ENCODE measurements at places on chromosomes 4 and X.

GRCh38 chr4:152700151-152700550 lies 20.4 kb upstream of the TMEM154 start:
- DNase-seq: no peak

- no peak for DNase-seq
Measured at GRCh38 chr4:94534401-94535312, 82.9 kb downstream of the PDLIM5 start.

DNA sequence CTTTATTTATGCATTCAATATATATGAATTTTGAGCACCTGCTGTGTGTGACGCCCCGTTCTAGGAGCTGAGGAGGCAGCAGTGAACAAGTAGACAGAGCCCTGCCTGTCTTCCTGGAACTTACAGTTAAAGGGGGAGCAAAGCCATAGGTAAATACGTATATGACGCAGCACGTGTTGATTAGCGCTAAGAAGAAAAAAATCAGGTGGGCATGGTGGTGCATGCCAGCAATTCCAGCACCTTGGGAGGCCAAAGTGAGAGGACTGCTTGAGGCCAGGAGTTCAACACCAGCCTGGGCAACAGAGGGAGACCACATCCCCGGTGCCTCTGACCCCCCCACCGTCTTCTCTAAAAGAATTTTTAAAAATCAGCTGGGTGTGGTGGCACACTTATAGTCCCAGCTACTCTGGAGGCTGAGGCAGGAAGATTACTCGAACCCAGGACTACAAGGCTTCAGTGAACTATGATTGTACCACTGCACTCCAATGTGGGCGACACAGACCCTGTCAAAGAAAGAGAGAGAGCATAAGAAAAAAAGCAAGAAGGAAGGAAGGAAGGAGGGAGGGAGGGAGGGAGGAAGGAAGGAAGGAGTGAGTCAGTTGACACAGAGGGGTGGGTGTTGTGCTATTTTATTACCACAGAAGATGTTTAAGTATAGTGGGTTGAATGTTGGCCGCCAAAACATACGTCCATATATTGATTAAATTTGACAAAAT lies 5.4 kb upstream of the KIAA0232 start:
- peak; percentile 19 for DNase-seq

- DNase-seq: no peak
Measured at GRCh38 chr4:146143888-146144287, 31.6 kb upstream of the LSM6 start.

DNA sequence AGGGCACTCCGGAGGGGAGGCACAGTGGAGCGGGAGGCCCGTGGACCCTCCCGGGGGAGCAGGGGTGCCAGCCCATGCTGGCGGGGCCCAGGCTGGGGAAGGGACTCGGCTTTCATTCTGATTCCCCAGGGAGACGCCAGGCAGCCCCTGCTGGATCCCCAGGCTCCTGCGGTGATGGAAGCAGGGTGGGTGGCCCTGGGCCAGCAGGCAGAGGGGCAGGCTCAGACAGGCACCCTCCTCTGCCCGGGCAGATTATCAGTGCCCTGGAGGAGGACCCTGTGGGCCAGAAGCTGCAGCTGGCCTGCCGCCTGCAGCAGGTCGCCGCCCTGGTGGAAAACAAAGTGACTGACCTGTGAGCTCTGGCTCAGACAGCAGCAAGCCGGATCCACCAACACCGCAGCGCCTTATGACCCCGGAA lies 2.1 kb upstream of the SRPK3 start:
- peak; percentile 3 for DNase-seq

GRCh38 chr4:48352793-48353192 lies 11.5 kb downstream of the SLAIN2 start:
- DNase-seq: no peak

DNA sequence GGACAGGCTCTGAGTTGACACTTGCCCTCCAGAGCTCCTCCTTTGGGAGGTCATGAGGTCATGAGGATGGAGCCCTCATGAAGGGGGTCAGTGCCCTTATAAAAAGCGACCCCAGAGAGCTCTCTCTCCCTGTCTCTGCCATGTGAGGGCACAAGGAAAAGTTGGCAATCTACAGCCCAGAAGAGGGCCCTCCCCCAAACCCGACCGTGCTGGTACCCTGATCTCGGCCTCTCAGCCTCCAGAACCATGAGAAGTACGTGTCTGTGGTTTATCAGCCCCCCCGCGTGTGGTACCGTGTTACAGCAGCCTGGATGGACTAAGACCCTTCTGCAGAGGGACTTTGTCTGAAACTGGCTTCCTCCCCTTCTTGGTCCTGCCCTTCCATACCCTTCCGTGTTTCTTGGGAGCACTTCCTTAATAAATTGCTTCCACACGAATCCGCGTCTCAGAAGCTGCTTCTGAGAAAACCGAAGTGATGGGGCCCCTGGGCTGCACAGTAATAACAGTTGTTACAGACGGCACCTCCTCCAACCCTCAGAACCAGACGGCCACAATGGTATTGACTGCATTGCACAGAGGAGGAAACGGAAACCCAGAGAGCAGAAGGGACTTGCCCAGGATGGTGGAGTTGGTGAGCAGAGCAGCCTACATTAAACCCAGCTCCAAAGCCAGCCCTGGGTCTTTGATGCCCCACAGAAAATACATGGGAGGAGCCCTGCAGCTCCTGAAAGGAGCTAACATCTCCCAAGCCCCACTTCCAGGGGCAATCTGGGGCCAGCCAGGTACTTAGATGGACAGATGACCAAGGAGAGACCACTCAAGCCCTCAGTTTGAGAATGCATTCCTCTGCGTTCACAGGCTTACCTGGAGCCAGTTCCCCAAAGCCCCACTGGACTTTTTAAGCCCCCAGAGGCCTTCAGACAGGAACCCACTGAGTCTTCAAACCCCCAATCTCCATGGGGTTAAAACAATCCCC lies 242.7 kb downstream of the BCOR start:
- peak; percentile 66 for DNase-seq

DNA sequence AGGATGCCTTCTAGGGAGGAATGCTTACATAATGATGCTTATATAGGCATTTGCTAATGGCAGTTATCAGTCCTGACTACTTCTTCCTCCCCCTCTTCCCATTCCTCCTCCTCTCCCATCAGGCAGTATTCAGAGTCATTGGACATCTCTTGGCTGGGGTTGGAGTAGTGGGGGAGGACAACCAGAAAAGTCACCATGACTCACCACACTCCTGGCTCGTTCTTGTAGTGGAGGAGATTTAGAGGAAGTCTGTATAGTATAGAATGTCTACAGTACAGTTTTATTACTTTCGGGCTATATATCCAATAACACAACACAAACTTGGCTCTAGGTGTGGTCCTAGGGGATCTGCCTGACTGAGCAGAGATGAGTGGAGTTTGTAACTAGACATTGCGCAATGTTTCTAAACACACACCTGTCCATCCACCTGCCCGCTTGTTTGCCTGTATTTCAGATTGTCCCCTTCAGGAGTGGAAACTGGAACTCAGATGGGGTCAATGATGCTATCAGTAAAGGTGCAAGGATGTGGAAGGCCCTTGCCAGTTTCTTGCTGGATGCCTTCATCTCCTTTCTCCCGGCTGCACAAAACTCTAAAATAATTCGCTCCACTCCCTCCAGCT lies 27.9 kb upstream of the KIAA1210 start:
- no peak for DNase-seq

DNA sequence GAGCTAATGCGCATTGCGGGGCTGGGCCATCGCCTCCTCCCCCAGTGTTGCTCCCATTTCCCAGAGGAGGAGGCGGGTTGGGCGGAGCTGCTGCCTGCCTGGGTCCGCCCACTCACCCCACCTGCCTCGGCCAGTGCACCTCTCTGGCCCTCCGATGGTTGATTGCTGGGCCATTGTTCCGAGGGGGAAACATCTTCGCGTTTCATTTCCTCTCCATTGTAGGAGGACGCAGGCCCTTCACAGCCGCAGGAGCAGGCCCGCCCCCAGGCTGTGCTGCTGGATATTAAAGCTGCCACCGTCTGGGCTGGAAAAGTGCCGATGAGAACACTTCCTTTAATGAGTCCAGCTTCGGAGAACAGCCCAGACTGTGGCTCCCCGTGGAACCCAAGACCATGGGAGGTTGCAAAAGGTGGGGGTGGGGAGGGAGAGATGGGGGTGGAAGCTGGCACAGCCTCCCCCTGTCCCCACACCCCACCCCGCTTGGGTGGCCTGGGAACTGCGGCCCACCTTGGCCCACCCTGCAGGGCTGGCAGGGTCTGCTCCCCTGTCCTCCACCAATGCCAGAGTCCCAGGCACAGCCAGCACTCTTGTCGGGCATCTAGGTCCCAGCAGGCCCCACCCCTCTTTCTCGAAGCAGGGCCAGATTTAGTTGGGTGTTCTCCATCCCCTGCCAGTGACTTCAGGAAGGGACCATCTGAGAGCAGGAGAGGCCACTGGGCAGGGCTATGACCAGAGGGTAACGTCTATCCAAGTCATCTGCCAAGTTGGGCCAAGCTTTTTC lies 96.6 kb downstream of the ADRA2C start:
- DNase-seq: no peak

DNA sequence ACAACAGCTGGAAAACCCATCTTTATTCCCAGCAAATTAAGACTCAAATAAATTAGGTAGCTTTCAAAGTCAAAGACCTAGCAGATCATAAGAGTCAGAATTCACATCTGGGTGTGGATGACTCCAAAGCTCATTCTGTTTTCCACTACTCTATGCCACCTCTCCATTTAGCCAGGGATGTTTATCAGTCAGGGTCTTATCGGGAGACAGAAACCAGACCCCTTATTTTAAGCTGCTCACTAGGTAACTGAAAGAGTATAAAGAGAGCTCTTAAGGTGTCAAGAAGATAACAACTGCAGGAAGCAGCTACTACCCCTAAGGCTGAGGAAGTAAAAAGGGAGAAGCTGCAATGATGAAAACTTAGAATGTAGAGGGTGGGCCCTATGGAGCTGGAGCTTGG lies 333.7 kb upstream of the KLF3 start:
- DNase-seq: no peak

- no peak for DNase-seq
Measured at GRCh38 chrX:40108162-40108958, 10.6 kb upstream of the BCOR start.

- DNase-seq: no peak
Measured at GRCh38 chrX:13754765-13755164, 20.2 kb downstream of the OFD1 start.

- no peak for DNase-seq
Measured at GRCh38 chr4:173752610-173753230, 222.7 kb upstream of the HAND2 start.

DNA sequence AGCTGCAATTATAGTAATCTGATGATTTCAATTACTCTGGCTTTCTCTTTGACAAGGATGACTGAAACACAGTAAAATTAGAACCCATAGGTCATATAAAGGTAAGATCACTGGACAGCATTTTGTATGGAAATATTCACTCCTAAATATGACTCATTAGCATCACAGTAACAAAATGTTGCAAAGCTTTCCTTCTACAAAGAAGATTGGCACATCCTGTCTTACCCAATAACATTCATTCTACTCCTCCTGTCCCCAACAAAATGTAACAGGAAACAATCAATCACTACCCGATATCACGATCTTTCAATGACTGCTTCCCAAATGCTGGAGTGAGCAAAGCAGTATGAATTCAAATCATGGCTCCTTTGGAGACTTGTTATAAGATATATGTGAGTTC lies 95.3 kb downstream of the FANCB start:
- no peak for DNase-seq

- no peak for DNase-seq
Measured at GRCh38 chr4:15392053-15392805, 35.6 kb upstream of the C1QTNF7 start.

DNA sequence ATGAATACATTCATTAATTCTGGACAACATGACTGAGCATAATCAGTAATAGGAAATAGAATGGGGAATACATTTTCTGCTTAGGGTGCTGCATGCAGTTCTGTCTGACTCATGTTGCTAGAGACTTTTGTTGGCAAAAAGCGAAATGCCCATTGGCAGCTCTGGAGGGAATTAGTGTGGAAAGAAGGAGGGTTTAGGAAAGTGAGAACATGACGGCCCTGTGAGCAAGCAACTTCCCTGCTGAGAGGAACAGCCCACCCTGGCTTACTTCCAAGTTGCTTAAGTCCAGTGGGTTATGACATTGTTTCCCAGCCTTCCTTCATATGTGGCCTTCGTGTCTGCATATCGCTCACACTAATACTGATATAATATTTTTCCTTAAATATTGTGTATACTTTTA lies 13.8 kb downstream of the MAD2L1 start:
- no peak for DNase-seq

DNA sequence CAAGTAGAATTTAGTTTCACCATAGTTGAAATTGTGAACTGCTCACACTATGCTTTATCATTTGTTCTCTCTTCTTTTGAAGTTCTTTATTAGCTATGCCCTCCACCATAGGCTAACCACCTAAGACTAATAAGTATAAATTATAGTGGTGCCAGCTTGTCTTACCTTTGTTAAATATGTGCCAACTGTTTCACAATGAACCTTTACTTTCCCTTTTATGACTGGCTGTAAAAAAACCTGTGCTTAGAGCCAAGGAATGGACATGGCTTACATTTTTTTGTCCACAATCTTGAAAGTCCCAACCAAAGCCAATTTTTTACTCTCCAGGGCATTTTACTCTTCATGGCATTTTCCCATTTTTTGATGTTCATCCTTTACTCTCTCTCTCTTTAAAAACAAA lies 123.5 kb upstream of the LEF1 start:
- DNase-seq: no peak

DNA sequence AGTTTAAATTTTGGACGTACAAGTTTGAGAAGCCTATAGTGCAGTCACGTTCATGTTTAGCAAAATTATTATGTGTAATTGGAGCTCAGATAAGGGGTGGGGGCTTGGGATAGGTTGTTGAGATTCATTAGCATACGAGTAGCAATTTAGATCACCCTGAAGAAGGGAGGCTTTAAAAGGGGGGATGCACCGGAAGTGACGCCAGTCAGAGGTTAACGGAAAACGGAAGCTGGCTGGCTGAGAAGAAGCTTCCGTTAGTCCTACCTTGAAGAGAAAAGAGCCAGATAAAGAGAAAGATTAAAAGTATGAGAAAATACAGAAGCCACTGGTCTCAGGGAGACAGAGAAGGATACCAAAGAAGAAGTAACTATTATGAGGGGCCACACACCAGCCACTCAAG lies 1.1 kb upstream of the NXT2 start:
- no peak for DNase-seq

DNA sequence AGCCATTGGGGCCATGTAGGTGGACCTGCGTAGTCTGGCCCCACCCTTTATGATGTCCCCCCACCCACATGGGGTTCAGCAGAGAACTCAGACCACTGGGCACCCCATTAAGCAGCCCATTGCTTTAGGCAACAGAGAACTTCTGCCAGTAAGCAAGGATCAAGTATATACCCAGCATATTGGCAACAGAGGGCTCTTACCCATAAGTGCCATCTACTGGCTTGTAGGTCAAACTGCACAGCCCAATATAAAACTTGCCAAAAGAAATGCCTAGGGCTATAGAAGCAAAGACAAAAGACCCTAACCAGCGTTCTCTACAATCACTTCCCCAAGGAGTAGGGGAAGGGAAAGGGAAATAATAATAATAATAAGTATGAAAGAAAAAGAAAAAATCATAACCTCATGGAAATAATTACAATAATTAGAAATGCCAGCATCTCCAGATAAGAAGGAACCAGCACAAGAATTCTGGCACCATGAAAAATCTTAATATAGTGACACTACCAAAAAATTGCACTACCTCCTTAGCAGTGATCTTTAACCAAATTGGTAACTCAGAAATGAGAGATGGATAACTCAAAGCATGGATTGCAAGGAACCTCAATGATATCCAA lies 1090.7 kb downstream of the FAT4 start:
- DNase-seq: no peak

GRCh38 chrX:55742649-55743048 lies 25.1 kb downstream of the RRAGB start:
- DNase-seq: no peak
